ENCODE measurements at places on chromosomes 1 and 21. TPM values are rescaled to one million over a fixed set of nuclear protein-coding genes. Genes with fewer than 3 reads are reported as not detected.

Gene RAB3B
- 0.83 TPM for total RNA-seq

Gene RUNX1
- 21.1 TPM for total RNA-seq

DNA sequence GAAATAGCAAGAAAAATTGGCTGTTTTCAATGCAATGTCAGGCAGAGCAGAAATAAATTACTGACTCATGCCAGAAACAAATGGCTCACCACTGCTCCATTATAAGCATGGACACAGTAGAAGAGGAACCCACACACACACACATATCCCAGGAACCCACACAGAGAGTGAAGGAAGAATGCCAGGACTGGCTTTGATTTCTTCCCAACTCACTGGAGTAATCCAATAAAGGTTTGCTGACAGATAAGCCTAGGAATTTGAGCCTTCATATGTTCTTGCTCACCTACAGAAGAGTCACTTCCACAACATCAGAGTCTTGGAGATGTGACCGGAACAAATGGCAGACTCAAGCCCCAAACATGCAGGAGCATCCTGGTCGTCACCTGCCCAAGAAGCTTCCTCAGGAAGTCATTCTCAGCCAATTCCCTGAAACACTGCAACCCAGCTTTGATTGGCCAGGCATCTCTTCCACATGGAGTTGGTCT lies 2.2 kb downstream of the SH3BP5L start:
- DNase-seq = no peak

GRCh38 chr21:44844256-44844655 lies 26.4 kb upstream of the SUMO3 start:
- DNase-seq = peak; percentile 37

DNA sequence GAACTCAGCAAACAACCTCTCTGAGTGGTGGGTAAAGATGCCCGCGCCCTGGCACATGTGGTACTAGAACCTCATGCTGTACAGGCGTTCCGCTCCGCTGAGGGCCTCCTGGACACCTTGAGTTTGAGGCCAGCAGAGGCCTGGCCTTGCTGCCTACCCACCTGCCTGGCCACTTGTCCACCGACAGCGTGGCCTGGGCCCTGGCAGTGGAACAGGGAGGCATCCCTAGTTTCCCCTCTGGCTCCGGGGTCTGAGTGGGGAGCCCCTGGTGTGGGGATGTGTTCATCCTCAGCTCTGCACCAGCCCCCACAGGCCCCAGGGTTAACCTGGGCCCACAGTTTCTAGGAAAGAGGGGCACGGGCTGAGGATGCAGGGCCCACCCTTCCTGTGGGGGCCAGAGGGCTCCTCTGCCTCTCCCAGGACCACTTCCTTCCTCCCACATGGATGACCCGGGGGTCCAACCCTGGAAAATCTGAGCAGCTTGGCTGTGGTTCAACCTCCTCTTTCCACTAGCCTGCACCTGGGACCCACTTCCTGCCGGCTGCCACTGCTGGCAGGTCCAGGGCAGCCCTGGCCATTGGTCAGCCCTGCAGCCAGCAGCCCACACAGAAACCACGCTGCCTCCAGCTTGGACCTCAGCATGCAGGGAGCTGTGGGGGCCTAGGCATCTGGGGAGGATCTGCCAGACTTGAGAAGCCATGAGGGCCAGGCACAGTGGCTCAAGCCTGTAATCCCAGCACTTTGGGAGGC lies 53.3 kb upstream of the COL18A1 start:
- DNase-seq = no peak

- no peak for DNase-seq
These were observed 90.5 kb downstream of the DNM3 start for GRCh38 chr1:171931752-171932151.

DNA sequence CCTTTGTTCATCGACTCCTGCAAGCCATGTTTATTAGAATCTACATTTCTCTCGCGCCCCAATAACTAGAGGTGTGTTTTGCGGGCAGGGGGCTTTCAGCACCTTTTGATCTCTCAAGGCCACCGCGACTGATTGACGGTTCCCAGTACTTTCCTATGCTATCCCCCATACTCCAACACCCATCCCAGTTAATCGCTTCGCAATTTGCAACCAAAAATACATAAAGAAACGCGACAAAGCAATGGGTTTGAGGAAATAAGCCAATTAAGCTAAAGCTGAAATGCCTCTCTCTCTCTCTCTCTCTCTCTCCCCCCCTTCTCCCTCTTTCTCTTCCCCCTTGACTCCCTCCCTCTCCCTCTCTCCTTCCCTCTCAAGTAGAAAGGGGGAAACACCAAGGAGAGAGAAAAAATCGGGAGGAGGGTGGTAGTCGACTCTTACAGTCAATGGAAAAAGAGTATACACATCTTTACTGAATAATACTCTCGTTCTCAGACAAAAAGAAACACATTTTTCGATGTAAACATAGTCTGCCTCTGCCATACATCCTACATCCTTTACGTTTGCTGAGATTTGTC lies 128.0 kb upstream of the DPYD start:
- DNase-seq = no peak

Gene ADGRL4
- 3.2 TPM for total RNA-seq

DNA sequence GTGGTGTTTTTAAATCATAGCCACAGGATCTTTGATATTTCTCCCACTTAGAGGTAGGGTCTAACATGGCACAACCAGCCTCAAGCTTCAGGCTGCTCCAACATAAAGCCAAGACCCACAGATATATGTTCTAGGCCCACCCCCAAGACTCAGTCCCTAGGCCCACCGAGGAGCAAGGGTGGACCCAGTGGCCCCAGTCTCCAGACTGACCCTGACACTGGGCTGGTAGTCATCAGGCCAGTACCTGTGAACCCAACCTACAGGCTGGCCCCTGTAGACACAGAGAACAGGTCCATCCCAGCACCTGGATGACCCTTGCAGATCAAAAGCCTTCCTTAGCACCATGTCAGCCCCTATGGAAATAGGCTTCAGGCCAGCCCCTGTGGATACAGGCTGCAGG lies 60.5 kb downstream of the NEGR1 start:
- DNase-seq = no peak

- DNase-seq = no peak
These were observed 34.5 kb downstream of the POFUT2 start for GRCh38 chr21:45253180-45253579.

Gene SEMA6C
- total RNA-seq = 24.6 TPM

Gene KCNE2
- total RNA-seq = not detected

Gene AADACL4
- total RNA-seq = not detected

- DNase-seq = no peak
These were observed 3.3 kb downstream of the DNAH14 start for GRCh38 chr1:224932607-224933249.

GRCh38 chr1:160367934-160368923 lies 1.4 kb downstream of the NHLH1 start:
- no peak for DNase-seq

Gene JUN
- total RNA-seq = 277 TPM

Gene IQGAP3
- total RNA-seq = 5.4 TPM

Gene NBPF6
- 0.76 TPM for total RNA-seq

GRCh38 chr1:223235091-223235490 lies 92.0 kb upstream of the TLR5 start:
- DNase-seq = no peak

Gene CSF3R
- total RNA-seq = 41.3 TPM

- DNase-seq = no peak
These were observed 21.9 kb downstream of the LRRC8D start for GRCh38 chr1:89842567-89843272.

- no peak for DNase-seq
These were observed 67.2 kb upstream of the SCAF4 start for GRCh38 chr21:31798842-31799704.

DNA sequence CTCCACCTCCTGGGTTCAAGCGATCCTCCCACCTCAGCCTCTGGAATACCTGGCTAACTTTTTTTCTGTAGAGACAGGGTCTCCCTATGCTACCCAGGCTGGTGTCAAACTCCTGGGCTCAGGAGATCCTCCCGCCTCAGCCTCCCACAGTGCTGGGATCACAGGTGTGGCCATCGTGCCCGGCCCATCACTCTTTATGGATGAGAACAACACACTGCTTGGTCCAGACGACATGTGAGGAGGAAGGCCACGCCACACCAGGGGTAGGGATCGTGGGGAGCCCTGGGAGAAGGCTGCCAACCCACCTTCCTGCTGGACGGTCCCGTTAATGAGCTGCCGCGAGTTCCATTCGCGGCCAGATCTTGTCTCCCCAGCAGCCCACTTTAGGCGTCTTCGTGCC lies 5.0 kb upstream of the GABRD start:
- DNase-seq = no peak

DNA sequence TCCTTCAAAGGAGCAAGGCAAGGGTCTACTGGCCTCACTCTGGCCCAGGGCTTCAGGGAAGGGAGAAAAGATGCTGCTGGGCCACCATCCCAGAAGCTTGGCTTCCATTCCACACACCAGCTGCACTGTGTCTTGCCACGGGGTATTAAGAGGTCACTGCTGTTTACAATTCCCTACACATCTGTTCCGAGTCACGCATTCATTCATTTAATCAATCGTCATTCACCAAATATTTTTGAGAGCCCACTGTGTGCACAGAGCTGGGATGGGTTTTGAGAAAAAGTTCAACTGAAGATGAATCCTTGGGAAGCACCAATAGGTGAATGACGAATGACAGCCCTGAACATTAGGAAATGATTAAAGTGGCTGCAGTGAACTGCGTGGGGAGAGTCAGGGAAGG lies 101.7 kb downstream of the NAV1 start:
- DNase-seq = peak; percentile 59

GRCh38 chr1:202234331-202235002 lies 40.9 kb downstream of the LGR6 start:
- DNase-seq = no peak

Gene FMN2
- total RNA-seq = 0.54 TPM

- DNase-seq = peak; percentile 70
These were observed 106.7 kb upstream of the COL6A1 start for GRCh38 chr21:45874716-45875415.

Gene DENND2D
- 86.1 TPM for total RNA-seq

Gene SLC9C2
- not detected for total RNA-seq
